ENCODE measurements at places on chromosomes 7 and 10. TPM values are rescaled to one million over a fixed set of nuclear protein-coding genes. Genes with fewer than 3 reads are reported as not detected.

MPP7 gene
- 0.55 TPM for total RNA-seq

DNA sequence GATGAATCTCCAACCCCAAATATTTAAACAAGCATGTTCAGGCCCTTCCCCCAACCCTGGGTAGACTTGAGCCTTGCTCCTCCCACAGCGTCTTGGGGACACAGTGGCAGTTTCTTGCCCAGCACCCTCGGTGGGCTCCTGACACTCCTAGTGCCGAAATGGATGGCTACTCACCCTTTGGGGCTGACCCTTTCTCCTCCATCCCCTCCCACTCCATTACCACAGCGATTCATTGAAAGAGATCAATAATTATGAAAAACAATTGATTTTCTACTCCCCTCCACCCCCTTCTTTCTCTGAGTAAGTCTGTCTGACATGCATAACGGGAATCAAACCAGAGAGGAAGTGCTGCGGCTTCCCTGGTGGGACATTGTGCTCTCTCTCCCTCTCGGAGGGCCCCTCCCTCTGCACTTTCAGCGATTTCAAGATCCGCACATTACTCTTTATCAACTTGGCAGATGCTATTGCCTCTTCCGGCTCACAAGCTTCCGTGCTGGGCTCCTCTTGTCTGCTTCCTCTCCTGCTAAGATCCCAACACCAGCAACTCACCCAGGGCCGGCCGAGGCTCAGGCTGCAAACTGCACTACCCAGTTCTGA lies 79.0 kb upstream of the PLXNA4 start:
- no peak overlapping the region for H3K27ac ChIP-seq
- peaks cover 7% of the 10 kb centered on the region for H3K27me3 ChIP-seq
- no peaks in the 10 kb centered on the region for H3K36me3 ChIP-seq
- no peak overlapping the region for H3K4me3 ChIP-seq
- no peaks in the 10 kb centered on the region for H3K4me1 ChIP-seq
- DNase-seq = no peak

ST7 gene
- 25.8 TPM for total RNA-seq

- no peak overlapping the region for H3K4me3 ChIP-seq
- no peaks in the 10 kb centered on the region for H3K36me3 ChIP-seq
- no peaks in the 10 kb centered on the region for H3K27me3 ChIP-seq
- no peak for DNase-seq
These were observed 101.2 kb upstream of the PALS2 start for GRCh38 chr7:24472093-24472492.

UNCX gene
- not detected for total RNA-seq

GOT1 gene
- 27.5 TPM for total RNA-seq

GRCh38 chr10:6586501-6586900 lies 6.4 kb upstream of the PRKCQ start:
- H3K27me3 ChIP-seq = no peaks in the 10 kb centered on the region
- no peak overlapping the region for H3K27ac ChIP-seq
- no peak overlapping the region for H3K4me3 ChIP-seq
- H3K4me1 ChIP-seq = no peaks in the 10 kb centered on the region
- DNase-seq = no peak
- no peaks in the 10 kb centered on the region for H3K36me3 ChIP-seq

GRCh38 chr10:121928528-121928884 lies 675 bp upstream of the ATE1 start:
- no peak for DNase-seq
- no peaks in the 10 kb centered on the region for H3K27me3 ChIP-seq
- peak overlapping the region; percentile 82 for H3K27ac ChIP-seq
- no peaks in the 10 kb centered on the region for H3K36me3 ChIP-seq

DNA sequence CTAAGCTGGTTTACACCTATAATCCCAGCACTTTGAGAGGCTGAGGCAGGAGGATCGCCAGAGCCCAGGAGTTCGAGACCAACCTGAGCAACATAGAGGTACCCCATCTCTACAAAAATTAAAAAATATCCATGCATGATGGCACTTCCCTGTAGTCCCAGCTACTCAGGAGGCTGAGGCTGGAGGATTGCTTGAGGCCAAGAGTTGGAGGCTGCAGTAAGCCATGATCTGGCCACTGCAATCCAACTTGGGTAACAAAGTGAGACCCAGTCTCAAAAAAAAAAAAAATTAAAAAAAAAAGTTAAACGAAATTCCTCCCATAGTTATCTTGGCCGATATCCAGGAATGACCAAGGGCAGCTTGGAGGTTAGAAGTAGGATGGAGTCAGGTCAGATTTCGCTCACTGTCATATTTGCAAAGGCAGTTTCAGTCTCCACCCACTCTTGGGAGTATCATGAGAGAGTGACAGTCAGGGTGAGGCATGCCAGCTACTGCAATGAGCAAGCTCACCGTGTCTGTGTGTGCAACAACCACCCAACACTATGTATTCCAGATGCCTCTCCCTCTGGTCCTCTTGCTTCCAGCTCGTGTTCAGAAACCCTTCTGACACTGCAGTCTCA lies 6.0 kb upstream of the ZDHHC4 start:
- no peaks in the 10 kb centered on the region for H3K36me3 ChIP-seq
- H3K27me3 ChIP-seq = peaks cover 21% of the 10 kb centered on the region
- no peak overlapping the region for H3K4me3 ChIP-seq
- no peak overlapping the region for H3K27ac ChIP-seq
- no peak for DNase-seq

THSD7A gene
- 4.0 TPM for total RNA-seq

Data from PC-9 (cell line).